GM12892 (cell line): ENCODE measurements at places on chromosomes 6 and 20.

DNA sequence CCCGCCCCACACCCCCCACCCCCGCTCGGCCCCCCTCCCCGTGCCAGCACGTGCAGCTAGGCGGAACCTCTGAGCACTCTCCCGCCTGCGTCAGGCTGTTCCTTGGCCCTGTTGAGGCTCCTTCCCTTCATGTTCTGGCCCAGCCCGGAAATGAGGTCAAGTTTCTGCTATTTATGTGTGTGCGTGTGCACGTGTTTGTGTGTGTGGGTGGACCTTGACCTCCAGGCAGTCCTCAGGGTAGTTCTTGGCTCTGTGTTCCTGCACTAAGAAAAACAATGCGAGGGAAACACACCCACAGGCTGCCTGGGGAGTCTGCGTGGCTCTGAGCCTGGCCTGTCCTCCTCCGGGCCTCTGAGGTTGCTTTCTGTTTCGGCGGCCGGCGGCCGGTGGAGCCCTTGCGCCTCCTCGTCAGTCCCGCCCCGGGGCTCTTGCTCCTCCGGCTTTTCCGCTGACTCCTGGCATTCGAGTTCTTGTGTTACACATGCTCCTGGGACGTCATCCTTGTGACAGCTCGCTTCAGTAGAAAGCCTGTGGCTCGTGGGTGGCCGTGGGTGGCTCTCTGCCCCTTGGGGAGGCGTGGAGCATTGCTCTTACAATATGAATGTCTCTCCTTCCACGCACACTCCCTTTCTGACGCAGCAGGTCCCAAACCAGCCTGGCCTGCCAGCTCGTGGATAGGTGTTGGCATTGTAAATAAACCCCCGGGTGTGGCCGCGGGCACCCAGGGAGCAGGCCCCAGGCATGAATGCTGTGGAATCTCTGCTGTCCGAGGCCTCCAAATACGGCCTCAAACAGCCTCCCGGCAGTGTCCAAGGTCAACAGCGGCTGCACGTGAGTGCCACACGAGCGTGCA lies 10.0 kb downstream of the SLCO4A1 start:
- DNase-seq, result peak; percentile 91

- DNase-seq, result no peak
Measured at GRCh38 chr20:41387444-41387851, 20.8 kb upstream of the EMILIN3 start.

DNA sequence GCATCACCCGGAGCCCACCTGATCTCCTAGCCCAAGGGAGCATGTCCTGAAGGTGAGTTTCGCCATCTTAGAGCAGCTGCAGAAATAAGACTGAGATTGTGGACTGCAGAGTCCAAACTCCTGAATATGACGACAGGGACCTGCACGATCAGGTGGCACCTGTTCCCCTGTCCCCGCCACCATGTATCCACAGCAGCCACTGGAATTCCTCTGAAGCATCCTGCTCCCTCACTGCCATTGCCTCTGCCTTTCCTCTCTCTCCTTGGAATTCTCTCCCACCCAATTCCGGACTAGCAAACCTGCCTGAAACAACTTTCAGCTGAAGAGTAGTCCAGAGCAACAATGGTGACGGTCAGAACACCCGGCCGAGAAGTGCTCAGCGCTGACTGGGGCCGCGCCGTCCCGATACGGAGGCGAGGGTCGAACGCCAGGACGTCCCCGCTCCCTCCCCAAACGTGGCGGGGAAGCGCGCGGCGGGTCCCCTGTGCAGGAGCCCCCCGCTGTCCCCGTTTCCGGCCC lies 694 bp upstream of the FAM120B start:
- DNase-seq, result no peak

DNA sequence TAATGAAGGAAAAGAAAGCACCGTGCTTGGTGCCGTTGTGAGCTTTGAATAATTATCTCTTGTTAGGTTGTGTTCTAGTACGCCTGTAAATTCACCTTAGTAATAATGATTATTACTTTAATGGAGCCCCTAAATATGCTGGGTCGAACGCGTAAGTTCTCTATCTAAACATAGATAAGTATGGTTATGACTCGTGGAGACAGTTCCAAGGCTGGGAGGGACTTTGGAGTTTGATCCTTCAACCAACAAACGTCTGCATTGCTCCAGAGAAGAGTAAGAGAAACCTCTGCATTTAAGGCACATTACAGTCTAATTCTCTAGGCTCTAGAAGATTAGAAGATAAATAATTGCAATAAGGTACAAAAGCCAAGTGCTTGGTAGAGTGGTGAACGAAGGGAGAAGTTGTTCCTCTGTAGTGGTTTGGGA lies 514 bp downstream of the ACOT13 start:
- no peak for DNase-seq
